ENCODE measurements at places on chromosomes 7 and 10. TPM values are rescaled to one million over a fixed set of nuclear protein-coding genes. Genes with fewer than 3 reads are reported as not detected.

DNA sequence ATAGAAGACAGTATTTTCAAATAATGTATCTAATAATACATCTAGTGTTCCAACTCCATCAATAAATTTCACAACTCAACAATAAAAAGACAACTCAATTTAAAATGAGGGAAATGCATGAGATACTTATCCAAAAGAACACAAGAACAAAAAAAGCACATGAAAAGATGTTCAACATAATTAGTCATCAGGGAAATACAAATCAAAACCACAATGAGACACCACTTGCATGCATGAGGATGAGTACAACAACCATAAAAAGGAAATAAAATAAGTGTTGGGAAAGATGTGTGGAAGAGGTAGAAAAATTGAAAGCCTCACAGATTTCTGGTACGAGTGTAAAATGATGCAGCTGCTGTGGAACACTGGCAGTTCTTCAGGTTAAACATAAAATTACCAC, 111.6 kb upstream of the PTPRZ1 start:
- no peak for DNase-seq

CRHR2 gene
- polyA plus RNA-seq, result 2.1 TPM

- DNase-seq, result no peak
Measured at GRCh38 chr10:86391236-86391840, 24.7 kb upstream of the GRID1 start.

GRCh38 chr10:1187855-1188557, 131.8 kb downstream of the WDR37 start:
- no peak for DNase-seq

UNC5B gene
- 9.9 TPM for polyA plus RNA-seq

DNA sequence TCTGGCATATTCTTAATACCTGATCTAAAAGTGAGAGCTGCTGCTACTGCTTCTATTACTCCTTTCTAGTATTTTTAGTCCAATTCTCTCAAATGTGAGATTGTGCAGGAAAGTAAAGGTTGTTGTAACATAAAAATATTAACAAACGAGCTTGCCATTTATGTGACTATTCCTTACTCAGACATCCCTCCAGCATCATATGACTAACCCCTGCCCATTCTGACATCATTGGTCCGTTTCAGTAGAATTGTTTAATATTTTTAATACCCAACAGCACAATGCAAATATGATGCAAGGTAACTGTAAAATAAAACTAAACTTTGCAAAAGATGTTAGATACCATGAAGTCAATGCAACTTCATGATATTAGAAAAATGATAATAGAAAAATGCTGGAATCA, 83.6 kb downstream of the CFAP58 start:
- no peak for DNase-seq

DNA sequence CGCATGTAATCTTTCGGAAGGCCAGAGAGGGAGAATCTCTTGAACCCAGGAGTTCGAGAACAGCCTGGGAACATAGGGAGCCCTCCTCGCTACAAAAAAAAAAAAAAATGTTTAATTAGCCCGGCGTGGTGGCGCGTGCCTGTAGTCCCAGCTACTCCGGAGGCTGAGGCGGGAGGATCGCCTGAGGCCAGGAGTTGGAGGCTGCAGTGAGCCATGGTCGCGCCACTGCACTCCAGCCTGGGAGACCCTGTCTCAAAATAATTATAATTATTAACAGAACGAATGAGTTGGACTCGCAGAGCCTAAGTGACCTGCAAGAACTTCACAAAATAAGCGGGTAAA, 794 bp downstream of the PCGF6 start:
- no peak for DNase-seq

DNA sequence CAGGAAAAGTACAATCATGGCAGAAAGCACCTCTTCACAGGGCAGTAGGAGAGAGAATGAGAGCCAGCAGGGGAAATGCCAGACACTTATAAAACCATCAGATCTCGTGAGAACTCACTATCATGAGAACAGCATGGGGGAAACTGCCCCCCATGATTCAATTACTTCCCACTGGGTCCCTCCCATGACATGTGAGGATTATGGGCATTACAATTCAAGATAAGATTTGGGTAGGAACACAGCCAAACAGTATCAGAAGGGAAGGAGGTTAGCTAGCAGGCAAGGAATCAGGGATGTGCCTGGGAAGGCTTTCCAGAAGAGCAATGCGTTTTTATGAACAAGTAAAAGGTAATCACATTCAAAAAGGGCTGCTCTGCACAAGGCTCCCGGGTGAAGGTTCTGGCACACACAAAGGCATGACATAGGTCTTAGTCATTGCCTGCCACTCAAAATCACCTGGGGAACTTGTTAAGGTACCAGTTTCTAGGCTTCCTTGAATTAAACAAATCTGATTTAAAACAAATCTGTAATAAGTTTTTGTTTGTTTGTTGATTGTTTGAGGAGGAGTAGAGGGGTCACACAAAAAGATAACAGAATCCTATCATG, 40.9 kb downstream of the BMPER start:
- DNase-seq, result no peak

DNA sequence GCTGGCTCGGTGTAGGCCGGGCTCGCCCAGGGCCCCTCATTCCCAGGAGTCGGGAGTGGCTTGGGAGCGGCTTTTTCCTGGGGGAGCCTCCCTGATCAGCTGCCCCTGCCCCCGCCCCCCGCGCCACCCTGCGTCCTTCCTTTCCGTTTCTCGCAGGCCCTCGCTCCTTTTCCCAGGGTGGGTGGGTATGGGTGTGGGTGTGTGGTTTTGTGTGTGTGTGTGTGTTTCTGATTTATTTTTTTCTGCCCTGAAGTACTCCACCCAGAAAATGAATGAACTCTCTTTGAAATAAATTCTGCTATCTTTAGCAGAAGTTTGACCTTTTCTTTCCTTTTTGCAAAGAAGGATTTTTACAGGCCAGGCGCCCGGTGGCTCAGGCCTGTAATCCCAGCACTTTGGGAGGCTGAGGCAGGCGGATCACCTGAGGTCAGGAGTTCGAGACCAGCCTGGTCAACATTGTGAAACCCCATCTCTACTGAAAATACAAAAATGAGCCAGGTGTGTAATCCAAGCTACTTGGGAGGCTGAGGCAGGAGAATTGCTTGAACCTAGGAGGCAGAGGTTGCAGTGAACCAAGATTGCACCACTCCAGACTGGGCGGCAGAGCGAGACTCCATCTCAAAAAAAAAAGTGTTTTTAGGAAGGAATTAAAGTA, 30.0 kb upstream of the AP5Z1 start:
- DNase-seq, result no peak
